ENCODE measurements at places on chromosomes 3 and 15. TPM values are rescaled to one million over a fixed set of nuclear protein-coding genes. Genes with fewer than 3 reads are reported as not detected.

PTX3 gene
- total RNA-seq: 258 TPM

NIPA2 gene
- 98.3 TPM for total RNA-seq

RTP3 gene
- total RNA-seq: not detected

HCLS1 gene
- total RNA-seq: 82.7 TPM

PLSCR2 gene
- not detected for total RNA-seq
